LoVo (cell line): ENCODE measurements at places on chromosomes 6 and 20.

GRCh38 chr20:35627121-35627520, 11.5 kb downstream of the SPAG4 start:
- no peak for DNase-seq

DNA sequence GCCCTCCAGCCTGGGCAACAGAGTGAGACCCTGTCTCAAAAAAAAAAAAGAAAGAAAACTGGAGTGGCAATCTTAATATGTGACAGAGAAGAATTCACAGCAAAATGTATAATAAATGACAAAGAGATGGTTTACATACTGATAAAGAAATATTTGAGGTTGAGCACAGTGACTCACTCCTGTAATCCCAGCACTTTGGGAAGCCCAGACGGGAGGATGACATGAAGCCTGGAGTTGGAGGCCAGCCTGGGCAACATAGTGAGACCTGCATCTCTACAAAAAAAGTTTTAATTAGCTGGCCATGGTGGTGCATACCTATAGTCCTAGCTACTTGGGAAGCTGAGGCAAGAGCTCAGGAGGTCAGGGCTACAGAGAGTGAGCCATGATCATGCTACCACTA, 12.4 kb upstream of the DEFB118 start:
- DNase-seq, result no peak

GRCh38 chr20:41609474-41609873, 8.7 kb downstream of the CHD6 start:
- DNase-seq, result no peak

GRCh38 chr20:59580146-59580946, 24.0 kb upstream of the PHACTR3 start:
- no peak for DNase-seq

DNA sequence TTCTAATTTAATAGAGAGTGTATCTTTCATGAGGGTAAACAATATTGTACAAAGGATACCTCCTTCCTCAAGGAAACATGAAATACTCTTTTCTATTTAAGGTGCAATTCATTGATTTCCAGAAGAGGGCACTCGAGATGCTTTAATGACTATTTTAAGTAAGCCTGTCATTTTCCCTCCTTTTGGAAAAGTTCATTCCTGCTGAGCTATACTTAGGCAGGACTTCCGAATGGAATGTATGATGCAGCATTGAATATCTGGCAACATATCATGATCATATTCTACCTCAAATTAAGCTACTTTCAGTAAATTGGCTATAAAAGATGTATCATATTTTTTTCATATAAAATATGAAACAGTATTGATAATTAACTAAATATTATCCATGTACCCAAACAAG, 5.0 kb downstream of the DST start:
- DNase-seq, result peak; percentile 63

DNA sequence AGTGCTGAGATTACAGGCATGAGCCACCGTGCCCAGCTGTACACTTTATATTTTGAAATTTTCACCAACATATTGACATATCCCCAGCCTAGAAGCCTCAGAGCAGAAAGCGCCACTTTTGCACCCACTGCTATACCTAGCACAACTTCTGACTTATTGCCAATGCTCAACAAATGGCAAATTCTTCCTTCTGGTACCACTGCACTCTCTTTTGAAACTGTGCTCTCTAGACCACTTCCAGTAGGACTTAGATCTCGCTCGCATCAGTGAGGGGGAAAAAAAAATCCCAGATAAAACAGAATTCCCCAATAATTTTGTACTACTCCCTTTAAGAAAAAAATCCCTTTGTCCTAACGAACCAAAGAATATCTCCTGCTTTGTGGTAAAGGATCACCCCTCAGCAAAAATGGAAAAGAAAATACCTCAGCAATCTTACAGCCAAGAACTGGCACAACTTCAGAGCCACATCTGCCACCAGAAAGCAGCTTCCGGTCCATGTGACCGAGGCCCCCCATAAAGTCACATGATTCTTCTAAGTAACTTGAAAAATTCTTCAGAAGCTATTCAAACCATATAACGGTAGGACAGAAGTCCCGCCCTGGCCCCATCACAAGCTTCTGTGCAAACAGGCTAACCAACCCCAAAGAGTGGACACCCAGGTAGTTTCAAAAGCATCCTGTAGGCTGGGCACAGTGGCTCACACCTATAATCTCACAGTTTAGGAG, 18.5 kb upstream of the IL17F start:
- DNase-seq, result no peak

- DNase-seq, result peak; percentile 31
These were observed 1.1 kb downstream of the L3MBTL3 start for GRCh38 chr6:130019326-130020072.

DNA sequence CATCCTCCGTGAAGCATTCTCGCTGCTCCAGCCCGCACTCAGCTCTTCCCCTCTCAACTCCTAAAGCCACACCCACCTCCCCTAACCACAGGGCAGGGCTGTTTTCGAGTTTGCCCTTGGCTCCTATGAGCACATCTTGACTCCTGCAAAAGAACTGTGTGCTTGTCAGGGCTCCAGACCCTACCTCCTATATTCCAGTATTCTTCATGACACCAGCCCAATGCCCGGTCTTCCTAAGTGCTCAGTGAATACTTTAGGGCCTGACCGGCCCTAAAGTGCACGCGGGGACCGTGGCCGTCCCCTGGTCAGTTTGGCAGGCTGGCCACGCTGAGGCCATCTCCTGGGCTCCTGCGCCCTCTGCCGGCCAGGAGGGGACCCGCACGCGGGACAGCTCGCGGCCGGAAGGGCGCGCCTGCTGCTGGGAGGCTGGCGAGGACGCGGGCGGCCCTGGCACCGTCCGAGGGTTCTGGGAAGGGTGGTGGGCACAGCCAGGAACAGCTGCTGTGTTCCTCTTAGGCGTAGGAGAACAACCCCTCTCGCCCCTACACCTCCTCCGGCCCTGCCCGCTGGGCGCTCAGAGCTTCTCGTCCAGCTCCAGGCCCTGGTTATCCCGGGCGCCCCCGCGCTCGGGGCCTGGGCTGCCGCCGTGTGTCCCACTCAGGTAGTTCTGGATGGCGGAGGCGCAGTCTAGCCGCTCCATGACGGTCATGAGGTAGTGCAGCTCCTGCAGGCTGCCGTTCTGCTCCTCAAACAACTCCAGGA, 11.0 kb downstream of the UNC5CL start:
- DNase-seq, result peak; percentile 74

GRCh38 chr6:35719404-35719829, 17.4 kb upstream of the ARMC12 start:
- DNase-seq, result no peak

DNA sequence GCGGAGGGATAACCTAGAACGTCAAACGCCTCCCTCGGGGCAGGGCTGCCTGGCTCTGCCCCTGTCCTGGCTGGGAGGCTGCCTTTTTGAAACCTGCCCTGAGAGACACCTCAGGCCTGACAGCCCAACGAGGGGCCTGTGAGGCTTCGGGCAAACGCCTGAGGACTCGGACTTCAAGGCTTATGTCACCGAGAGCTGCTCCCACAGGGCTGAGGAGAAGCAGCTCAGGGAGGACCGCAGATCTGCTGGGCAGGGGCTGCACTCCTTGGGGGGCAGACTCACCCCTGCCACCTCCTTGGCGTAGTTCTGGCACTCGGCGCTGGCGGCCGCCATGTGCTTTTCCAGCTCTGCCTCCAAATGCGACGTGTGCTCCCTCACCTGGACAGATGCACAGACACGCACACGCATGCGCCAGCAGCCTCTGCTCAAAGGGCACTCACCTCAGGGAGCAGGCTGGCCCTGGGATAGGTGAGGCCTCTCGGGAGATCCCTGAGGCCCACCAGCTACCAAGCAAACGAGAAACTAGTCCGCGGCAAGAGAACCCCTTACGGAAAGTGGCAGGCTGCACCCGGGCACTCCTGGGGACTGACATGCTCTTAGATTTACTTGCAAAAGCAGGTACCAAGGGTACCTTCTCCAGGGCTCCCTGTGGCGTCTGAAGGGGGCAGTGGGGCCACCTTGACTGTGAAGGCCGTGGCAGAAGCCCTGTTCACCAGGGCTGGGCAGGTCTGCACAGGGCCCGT, 49.6 kb downstream of the DSTN start:
- no peak for DNase-seq

DNA sequence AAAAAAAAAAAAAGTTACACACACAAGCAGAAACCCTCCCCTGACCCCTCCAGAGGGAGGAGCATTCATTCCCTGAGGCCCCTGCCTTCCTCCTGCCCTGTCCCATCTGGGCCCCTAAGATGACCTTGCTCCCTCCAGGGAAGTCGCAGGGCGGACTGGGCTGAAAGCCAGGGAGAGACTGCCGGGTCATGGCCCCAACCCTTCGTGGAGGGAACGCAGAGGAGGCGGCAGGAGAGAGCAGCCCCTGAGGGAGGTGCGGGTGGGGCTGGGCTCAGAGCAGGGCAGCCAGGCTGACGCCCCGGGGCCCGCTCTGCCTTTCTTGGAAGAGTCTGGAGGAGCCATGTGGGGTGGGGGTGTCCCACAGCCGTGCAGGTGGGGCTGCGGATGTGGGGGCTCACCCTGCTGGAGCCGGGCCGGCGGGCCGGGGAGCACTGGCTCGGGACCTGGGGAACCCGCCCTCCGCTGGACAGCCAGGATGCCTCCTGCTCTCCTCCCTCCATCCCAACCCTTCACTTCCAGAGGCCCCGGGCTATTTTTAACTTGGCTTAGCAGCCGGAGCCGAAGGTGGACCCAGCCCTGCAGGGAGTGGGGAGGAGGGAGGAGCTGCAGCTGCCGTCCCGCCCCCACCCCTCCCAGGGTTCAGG, 15.0 kb upstream of the ABHD16B start:
- no peak for DNase-seq

DNA sequence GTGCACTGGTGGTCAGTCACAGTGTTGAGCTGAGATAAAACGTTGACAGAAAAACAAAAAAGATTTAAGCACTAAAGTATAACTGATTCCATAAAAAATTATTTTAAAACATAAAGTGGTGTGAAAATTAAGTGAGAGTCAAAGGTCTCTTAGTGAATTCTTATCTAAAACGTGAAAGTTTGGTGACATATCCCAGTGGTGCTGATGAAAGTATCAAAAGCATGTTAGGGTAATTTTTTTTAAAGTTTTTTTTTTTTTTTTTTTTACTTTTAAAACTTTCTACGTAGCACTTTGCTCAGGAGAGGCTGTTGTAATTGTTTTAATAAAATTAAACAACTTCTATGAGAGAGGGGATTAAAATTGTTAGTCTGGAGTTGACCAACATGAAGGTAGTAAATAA, 65.6 kb upstream of the TMEM30A start:
- DNase-seq, result no peak

DNA sequence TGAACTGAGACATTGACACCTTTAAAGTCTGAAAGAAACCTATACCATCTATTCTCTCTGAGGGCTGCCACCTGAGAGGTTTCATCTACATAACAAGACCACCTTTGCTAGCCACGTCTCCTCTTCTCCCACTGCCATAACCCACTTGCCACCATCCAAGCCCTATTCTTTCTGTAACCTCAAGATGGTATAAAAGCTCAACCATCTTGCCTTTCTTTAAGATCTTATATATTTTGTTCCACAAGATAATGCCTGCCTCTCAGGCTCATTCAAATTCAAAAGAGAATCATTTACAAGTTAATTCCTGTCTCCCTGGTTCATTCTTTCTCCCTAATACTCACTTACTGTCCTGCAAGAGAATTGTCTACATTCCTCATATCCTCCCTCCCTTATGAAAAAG, 192.5 kb downstream of the OTOR start:
- DNase-seq, result no peak

DNA sequence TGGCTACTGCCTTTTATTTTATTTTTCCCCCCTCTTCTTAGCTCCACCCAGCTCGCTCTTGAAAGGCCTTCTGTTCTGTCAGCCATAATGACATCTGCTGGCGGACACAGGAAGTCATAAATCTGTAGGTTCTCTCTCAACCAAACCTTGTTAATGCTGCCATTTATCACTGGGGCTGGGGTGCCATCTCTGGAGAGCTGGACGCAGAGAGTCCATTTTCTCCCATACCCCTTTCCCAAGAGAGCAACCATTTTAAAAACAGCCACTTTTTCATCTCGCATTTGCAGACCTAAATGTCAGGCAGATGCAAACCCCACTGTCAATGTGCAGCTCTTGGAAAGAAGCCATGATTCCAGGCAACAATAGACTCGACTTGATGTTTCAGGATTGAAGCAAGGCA, 13.0 kb upstream of the TSHZ2 start:
- DNase-seq, result no peak

GRCh38 chr6:147042679-147043078, 161.5 kb upstream of the STXBP5 start:
- no peak for DNase-seq

DNA sequence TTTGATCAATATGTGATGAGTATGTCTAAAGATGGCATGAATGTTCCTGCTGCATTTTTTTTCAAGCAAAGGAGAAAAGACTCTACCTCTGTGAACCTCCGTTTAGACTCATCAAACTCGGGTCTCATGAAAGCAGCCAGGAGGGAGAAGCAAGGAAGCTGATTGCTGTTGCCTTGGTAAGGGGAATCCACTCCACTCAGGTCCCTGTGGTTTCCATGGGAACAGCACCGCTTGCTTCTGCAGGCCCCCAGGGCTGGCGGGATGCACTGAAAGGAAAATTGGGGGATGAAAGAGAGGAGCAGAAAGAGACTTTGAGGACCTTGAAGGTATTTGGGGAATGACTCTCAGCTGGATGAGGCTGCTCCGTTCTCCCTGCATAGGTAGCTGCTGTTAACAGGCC, 249.6 kb upstream of the RIN2 start:
- DNase-seq, result no peak

DNA sequence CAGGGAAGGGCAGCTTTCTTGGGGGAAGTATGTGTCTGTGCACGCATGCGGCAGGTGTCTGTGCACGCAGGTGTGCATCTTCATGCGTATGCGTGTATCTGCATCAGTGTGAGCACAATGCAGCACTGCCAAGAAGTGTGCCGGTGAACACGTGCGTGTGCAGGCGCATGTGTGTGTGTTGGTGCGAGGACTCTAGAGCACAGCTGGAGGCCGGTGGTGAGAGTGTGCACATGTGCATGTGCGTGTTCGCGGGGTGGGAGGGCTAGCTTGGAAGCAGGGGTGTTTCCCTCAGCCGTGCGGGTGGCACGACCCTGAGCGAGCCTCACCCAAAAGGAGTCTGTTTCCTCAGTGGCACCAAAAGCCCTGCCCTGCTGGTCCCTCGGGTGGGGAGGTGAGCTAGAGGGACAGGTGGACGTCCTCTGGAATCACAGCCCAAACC, 7.5 kb downstream of the SLC17A9 start:
- DNase-seq, result no peak

- peak; percentile 62 for DNase-seq
These were observed 75.2 kb upstream of the GLP1R start for GRCh38 chr6:38973178-38974057.

DNA sequence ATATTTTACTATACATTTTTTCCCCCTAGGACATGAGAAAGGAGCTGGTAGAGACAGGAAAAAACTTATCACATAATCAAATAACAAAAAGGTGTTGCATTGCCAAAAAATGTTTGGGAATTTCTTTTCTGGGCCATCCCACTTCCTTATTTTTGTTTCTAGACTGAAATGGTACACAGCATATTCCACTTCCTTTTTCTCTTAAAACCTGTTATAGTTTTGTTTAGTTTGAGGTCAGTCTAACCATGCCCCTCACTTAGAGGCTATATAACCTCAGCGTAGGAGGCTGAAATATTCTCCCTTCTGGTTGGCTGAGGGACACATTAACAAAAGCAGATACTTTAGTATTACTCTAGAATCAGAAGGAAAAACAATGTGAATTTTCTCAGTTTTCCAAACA, 323.9 kb downstream of the GJA1 start:
- no peak for DNase-seq

- no peak for DNase-seq
These were observed 26.1 kb downstream of the SPATA2 start for GRCh38 chr20:49889001-49889934.
